ENCODE measurements at places on chromosomes 4 and X. TPM values are rescaled to one million over a fixed set of nuclear protein-coding genes. Genes with fewer than 3 reads are reported as not detected.

DNA sequence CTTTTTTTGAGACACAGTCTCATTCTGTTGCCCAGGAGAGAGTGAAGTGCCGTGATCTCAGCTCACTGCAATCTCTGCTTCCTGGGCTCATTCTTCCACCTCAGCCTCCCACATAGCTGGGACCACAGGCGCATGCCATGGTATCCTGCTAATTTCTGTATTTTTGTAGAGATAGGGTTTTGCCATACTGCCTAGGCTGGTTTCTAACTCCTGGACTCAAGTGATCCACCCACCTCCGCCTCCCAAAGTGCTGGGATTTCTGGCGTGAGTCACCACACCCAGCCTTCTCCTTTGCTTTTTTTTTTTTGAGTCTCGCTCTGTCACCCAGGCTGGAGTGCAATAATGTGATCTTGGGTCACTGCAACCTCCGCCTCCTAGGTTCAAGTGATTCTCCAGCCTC is 94.1 kb downstream of the PDS5A start:
- no peak for DNase-seq
- H3K27ac ChIP-seq = no peak overlapping the region
- no peaks in the 10 kb centered on the region for H3K27me3 ChIP-seq
- H3K4me3 ChIP-seq = no peak overlapping the region
- H3K4me1 ChIP-seq = no peaks in the 10 kb centered on the region

The SPINK2 gene
- polyA plus RNA-seq = not detected

The MAN2B2 gene
- 19.9 TPM for polyA plus RNA-seq

The ZRSR2 gene
- polyA plus RNA-seq = 12.8 TPM

DNA sequence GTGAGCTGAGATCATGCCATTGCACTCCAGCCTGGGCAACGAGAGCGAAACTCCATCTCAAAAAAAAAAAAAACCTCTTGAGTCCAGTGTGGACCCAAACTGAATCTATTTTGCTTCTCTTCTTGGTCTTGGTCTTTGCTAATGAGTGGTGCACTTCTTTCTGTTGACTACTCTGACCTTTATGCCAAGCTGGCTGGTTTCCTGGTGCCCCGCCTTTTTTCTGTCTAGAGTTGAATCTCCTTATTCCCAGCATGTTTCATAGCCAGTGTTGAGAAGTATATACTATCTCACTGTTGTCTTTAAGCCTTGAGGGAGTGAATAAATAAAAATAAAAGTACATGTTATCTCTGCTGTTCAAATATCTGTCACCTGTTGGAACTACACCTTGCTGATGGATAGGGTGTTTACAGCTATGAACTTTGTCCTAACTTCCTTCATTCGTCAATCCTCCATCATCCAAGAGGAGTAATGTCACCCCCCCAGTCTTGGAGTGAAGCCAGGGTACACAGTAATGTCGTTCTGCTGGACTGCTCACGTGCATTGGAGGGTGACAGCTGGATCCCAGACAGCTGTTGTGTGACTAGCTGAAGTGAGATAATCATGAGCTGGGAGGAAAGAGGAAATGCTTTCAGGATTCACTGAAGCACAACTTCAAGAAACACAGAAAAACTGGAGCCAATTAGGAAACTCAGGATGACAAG is 99.3 kb upstream of the PRKG2 start:
- H3K27ac ChIP-seq = no peak overlapping the region
- H3K4me1 ChIP-seq = peaks cover 3% of the 10 kb centered on the region
- H3K4me3 ChIP-seq = no peak overlapping the region
- DNase-seq = peak; percentile 97

The FHDC1 gene
- polyA plus RNA-seq = 1.5 TPM

GRCh38 chr4:102344954-102345794 is at the start of gene SLC39A8:
SLC39A8 (minus strand) TSS chr4:102345482; CDS start chr4:102344662, 820 bp downstream.
- H3K27me3 ChIP-seq = no peaks in the 10 kb centered on the region
- peak within 1 kb of the TSS; percentile 87 for H3K4me3 ChIP-seq
- DNase-seq = peak; percentile 92
- peaks cover 3% of the 10 kb centered on the region for H3K4me1 ChIP-seq
- no peaks in the 10 kb centered on the region for H3K36me3 ChIP-seq
- peak within 1 kb of the TSS; percentile 62 for H3K27ac ChIP-seq

DNA sequence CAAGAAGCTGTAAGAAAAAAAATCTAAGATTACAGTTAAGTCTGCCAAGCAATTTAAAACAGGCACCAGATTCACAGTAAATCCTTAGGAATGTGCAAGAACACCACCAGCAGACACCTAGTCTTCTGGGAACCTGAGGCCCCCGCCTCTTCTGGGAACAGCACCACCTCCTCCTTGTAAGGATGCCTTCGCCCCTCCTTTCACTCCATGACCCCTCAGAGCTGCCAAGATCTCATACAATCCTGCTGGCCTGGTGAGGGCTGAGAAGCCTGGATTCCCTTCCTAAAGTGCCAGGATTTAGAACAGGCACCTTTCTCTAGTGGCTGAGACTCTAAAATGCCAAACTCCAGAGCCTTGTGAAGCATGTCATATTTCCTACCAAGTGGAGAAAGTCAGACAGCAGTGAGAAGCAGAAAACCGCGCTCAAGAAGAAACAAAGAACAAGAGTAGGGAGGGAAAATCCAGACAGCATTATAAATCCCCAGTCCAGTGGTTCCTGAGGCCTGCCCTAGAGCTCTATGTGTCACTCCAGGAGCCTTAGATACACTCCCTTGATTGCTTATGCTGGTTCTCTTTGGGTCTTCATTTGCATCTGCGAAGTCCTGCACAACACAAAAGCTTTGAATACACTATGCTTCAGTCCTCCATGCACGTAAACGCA is 166.4 kb downstream of the TSPAN5 start:
- no peak overlapping the region for H3K4me3 ChIP-seq
- H3K27me3 ChIP-seq = no peaks in the 10 kb centered on the region
- no peaks in the 10 kb centered on the region for H3K36me3 ChIP-seq

DNA sequence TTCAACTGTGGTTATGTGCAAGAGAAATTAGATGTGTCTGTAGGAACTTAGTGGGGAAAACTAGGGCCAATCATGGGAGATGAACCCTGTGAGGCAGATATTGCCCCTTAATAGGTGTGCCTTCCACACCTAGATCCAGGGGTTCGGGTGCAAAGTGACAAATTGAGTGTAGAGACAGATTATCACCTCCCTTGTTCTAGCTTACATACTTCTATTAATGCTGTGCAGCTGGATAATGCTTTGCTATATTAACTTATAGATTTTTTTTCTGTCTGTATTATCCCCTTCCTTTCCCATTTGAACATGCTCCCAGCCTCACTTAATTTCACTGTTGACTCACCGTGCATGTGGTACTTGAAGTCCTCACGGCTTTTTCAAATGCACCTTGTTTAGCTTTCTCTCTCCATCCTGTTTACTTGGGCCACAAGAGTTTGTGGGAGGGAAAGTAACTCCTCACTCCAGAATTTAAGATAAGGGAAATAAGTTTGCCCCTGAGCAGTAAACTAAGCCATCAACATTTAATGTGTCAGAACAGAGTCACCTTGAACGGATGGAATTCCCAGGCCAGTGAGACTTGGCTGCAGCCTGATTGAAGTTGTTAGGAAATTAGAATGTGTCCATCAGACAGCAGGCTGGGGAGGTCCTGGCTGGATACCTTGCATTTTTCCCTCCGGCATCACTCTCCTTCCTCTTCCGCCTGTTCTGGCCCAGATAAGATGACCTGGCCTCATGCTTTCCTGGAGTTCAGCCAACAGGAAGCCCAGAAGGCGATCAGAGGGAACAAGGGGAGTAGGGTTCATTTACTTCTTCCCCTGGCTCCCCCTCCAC is 478.4 kb downstream of the BCOR start:
- H3K27me3 ChIP-seq = no peaks in the 10 kb centered on the region
- H3K27ac ChIP-seq = peak overlapping the region; percentile 37
- DNase-seq = peak; percentile 23
- H3K4me3 ChIP-seq = no peak overlapping the region
- H3K36me3 ChIP-seq = no peaks in the 10 kb centered on the region

The FAM133A gene
- polyA plus RNA-seq = not detected

GRCh38 chr4:54233697-54234496 is 4.8 kb downstream of the PDGFRA start:
- DNase-seq = peak; percentile 92
- no peak overlapping the region for H3K27ac ChIP-seq
- peaks cover 12% of the 10 kb centered on the region for H3K4me1 ChIP-seq

- H3K36me3 ChIP-seq = peaks cover 5% of the 10 kb centered on the region
- no peak overlapping the region for H3K27ac ChIP-seq
- H3K4me3 ChIP-seq = no peak overlapping the region
- H3K27me3 ChIP-seq = no peaks in the 10 kb centered on the region
Measured at GRCh38 chr4:41622787-41623186, 84.8 kb downstream of the LIMCH1 start.

The PDGFRA gene
- polyA plus RNA-seq = 12.3 TPM

GRCh38 chr4:184818216-184818564 is 7.6 kb downstream of the ACSL1 start:
- H3K27me3 ChIP-seq = no peaks in the 10 kb centered on the region
- H3K27ac ChIP-seq = no peak overlapping the region
- DNase-seq = no peak
- H3K4me1 ChIP-seq = peaks cover 32% of the 10 kb centered on the region
- no peak overlapping the region for H3K4me3 ChIP-seq

The GPR50 gene
- polyA plus RNA-seq = not detected

The ADGRL3 gene
- polyA plus RNA-seq = 1.3 TPM

The SYN1 gene
- 0.88 TPM for polyA plus RNA-seq

- H3K27me3 ChIP-seq = no peaks in the 10 kb centered on the region
- H3K36me3 ChIP-seq = no peaks in the 10 kb centered on the region
- H3K27ac ChIP-seq = no peak overlapping the region
- H3K4me1 ChIP-seq = no peaks in the 10 kb centered on the region
- DNase-seq = no peak
Measured at GRCh38 chrX:129718676-129719075, 20.1 kb upstream of the XPNPEP2 start.

DNA sequence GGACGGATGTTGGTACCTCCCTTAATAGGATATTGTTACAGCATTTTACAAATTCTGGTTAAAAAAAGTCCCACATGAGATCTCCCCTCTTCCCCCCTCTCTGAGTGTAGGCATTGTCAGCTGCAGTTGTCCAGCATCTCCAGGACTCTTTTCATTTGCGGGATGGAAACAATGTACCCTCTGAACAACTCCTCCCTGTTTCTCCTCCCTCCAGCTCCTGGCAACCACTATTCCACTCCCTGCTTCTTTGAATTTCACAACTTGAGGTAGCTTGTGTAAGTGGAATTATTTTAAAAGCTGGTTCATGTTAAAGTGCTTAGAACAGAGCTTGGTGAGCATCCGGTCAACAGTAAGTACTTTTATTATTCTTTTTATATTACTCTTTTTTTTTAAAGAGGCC is 69.8 kb downstream of the TBL1X start:
- H3K27ac ChIP-seq = no peak overlapping the region
- no peak overlapping the region for H3K4me3 ChIP-seq
- no peaks in the 10 kb centered on the region for H3K36me3 ChIP-seq
- DNase-seq = no peak
- H3K4me1 ChIP-seq = peaks cover 9% of the 10 kb centered on the region

GRCh38 chr4:76028350-76028765 is 5.1 kb upstream of the CXCL10 start:
- H3K27ac ChIP-seq = no peak overlapping the region
- H3K4me1 ChIP-seq = peaks cover 3% of the 10 kb centered on the region
- peak overlapping the region; percentile 36 for H3K4me3 ChIP-seq
- no peaks in the 10 kb centered on the region for H3K36me3 ChIP-seq
- DNase-seq = no peak

DNA sequence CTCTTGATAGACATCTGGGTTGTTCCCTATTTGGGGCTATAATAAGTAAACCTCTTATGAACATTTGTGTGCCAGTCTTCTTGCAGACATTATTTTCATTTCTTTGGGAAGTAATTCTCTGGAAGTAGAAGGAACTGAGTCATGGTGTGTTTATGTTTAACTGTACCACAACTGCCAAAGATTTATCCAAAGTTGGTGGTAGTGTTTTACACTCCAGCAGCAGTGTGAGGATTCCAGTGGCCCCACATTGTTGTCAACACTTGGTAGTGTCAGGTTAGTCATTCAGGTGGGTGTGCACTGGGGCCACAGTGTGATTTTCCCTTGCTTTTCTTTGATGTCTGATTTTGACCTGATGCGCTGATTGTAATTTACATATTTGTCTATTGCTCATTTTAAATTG is 5.0 kb upstream of the UVSSA start:
- H3K4me3 ChIP-seq = no peak overlapping the region
- no peaks in the 10 kb centered on the region for H3K27me3 ChIP-seq
- H3K27ac ChIP-seq = no peak overlapping the region
- DNase-seq = no peak
- peaks cover 20% of the 10 kb centered on the region for H3K36me3 ChIP-seq

- H3K4me1 ChIP-seq = no peaks in the 10 kb centered on the region
- no peak within 1 kb of the TSS for H3K27ac ChIP-seq
- DNase-seq = peak; percentile 93
Measured at GRCh38 chrX:134990801-134991481, at the start of gene SMIM10. SMIM10 (plus strand) TSS chrX:134990991; CDS start chrX:134991096, 105 bp downstream.

- DNase-seq = no peak
- H3K36me3 ChIP-seq = no peaks in the 10 kb centered on the region
- no peaks in the 10 kb centered on the region for H3K4me1 ChIP-seq
Measured at GRCh38 chr4:106422766-106423165, 54.2 kb upstream of the GIMD1 start.

DNA sequence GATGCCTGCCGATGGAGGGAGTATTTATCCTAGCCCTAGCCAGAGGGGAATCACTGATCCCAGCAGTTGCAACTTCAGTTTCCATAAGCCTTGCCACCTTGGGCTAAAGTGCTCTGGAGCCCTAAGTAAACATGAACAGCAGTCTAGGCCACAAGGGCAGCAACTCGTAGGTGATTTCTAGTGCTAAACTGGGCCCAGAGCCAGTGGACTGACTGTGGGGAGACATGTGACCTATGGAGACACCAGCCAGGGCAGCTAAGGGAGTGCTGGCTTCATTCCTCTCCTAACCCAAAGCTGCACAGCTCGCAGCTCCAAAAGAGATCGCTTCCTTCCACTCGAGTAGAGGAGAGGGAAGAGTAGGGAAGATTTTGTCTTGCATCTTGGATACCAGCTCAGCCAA is 120.8 kb upstream of the MAGEA10 start:
- no peak overlapping the region for H3K27ac ChIP-seq
- no peaks in the 10 kb centered on the region for H3K4me1 ChIP-seq
- DNase-seq = no peak

Measured in kidney (tissue), 22 donors.